ENCODE measurements at places on chromosomes 7 and 10.

GRCh38 chr7:155869784-155870076, 57.5 kb upstream of the SHH start:
- no peak for DNase-seq

DNA sequence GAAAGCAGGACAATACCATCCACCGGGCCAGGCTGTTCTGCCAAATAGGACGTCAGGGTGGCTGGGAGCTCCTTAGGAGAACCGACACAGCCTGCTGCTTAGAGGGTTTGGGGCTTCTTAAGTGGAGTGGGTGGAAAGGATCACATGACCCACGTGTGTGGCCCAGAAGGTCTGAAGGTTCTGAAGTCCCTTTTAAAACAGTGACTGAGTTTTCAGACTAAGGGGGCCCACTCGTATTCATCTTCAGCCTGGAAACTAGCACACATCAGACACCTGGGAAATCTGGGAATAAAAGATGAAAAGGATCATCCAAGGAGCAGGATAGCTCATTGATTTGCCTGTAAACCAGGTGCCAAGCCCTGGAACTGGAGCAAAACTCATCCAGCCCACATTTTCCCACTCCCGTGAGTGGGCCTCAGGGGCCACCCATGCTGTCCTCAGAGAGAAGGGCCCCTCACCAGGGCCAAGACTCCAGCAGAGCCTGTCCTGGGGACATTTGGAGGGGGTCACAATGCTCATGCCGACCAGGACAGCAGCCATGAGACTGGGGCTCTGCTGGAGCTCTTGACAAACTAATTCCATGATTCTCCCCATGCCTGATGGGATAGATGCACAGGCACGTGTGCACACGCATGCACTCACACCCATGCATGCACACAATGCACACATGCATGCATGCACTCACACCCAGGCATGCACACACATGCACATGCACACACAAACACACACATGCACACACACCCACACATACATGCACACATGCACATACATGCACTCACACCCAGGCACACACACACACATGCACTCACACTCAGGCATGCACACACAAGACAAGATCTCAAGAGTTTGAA, 168.8 kb upstream of the PPP2R2D start:
- DNase-seq: no peak

DNA sequence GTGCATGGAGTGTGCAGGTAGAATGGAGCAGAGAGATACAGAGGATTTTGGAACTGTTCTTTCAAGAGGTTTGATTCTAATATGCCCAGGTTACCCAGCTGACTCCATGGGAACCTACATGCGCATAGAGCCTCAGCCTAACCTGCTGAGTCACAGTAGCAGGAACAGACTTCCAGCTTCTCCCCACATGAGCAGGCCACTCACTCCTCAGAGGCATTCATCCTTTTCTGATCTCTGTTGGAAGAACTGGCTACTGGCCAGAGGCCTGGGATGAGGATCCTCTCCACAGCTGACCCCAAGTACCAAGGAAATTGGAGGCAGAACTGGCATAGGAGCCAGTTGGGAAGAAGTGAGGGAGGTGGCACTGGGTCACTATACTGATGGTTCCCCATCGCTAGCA, 17.9 kb upstream of the CCSER2 start:
- peak; percentile 27 for DNase-seq

GRCh38 chr10:132175907-132176581, 10.7 kb upstream of the DPYSL4 start:
- no peak for DNase-seq

GRCh38 chr7:69564454-69565417, 33.5 kb upstream of the AUTS2 start:
- no peak for DNase-seq

DNA sequence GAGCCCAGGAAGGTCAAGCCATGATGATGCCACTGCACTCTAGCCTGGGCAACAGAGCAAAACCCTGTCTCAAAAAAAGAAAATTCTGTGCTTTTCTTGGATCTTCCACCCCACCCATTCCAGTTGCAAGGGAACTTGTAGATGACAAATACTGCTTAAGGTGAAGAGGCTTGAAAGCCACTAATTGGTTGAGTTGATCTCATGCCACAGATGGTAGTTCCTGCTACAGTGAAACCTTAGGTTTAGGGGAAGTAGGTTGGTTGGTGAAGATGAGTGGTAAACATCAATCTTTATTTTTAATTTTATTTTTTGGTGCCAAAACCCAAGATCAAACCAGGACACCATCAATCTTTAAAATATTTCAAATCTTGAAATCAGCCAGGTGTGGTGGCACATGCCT, 2.9 kb upstream of the GDI2 start:
- no peak for DNase-seq

DNA sequence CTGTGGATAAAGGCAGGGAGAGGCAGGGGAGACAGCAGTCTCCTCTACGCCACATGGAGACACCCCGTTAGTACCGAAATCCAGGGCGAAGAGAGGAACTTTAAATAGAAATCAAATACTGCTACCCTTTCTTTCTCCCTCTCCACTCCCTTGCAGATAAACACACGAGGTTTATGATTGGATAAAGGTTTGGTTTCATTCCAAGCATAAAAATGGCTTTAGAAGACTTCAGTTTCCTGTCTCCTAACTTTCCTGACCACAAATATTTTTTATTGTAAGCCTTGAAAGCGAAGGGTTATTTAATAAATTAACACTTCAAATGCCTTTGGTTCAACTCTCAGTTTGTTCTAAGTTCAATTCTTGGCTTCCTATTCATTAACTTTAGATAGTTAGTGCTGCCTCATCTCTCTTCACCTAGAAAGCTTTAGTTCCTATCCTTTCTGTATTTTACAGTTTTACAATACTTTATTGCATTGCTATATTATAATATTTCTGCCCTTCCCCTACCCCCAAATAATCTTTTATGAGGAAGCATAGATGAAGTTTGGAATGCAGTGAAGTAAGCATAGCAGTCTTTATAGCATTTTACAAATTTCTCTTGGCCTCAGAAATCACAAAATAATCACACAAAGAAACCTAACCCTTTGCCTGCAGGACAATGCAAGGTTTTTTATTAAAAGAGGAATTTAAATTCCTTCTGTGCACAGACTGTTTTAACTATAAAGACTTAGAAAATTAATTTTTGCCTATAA, 31.5 kb upstream of the ARID5B start:
- no peak for DNase-seq

DNA sequence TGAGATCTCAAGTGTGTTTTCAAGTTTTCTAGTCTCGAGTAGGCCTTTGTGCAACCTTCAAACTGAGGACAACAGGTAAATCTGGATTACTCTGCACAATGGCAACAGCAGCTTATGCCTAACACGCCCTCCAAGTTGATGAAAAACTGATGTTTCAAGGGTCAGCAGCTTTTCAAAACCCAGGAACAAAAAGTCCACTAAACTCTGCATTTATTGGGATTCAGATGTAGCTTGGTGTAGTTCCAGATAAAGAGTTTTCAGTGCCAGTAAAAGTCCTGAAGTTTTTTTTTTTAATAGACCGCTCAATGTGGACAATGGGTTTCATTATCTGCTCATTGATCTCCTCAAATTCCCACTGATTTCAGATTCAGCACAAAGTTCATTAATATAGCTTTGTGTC, 259.3 kb downstream of the GLI3 start:
- no peak for DNase-seq

- DNase-seq: no peak
These were observed 61.0 kb downstream of the DIP2C start for GRCh38 chr10:628386-629045.

- DNase-seq: no peak
These were observed 17.1 kb downstream of the CHST3 start for GRCh38 chr10:71981015-71981875.

DNA sequence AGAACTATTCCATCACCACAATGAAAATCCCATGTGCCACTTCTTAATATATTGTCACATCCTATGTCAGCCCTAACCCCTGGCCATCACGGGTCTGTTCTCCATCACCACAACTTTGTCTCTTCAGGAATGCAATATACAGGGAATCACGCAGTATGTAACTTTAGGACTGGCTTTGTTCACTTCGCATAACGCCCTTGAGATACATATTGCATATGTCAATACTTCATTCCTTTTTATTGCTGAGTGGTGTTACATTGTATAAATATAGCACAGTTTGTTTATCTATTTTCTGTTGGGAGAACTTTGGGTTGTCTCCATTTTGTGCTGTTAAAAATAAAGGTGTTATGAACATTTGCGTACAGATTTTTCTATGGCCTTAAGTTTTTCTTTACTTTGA, 195.4 kb upstream of the ZMIZ1 start:
- DNase-seq: no peak

DNA sequence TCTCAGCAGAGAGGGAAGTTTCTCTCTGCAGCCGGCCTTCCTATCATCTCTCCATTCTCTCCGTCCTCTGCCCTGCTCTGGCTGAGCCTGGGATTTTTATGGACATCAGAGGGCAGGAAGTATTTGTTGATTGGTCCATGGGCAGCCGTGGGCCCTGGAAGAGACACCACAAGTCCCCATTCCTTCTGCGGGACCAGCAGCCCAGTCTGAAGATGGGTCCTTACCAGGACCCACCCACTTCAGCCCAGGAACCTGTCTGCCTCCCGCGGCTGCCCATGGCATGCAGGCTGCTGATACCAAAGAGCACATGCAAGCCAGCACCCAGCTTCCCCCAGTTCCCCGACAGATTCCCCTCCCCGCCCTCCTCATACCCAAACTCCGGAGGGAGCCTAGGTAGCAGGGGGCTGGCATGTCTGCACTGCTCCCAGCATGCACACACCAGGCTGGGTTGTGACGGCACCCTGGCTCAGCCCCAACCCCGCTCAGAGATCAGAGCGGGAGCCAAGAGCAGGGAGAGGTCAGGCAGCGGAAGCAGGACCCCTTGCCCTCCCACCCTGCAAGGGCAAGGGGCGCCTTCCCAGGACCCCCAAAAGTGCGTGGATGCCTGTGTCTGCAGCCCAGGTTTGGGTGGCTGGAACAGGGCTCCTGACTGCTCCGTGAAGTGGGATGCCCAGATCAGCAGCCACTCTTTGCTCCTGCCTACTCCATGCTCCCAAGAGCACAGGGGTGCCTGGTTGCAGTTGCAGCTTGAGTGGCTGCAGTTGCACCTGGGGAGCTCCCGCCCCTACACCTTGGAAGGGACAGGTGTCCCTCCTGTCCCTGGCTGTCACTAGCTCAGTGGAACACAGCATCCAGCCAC, 538.6 kb upstream of the POT1 start:
- DNase-seq: no peak

DNA sequence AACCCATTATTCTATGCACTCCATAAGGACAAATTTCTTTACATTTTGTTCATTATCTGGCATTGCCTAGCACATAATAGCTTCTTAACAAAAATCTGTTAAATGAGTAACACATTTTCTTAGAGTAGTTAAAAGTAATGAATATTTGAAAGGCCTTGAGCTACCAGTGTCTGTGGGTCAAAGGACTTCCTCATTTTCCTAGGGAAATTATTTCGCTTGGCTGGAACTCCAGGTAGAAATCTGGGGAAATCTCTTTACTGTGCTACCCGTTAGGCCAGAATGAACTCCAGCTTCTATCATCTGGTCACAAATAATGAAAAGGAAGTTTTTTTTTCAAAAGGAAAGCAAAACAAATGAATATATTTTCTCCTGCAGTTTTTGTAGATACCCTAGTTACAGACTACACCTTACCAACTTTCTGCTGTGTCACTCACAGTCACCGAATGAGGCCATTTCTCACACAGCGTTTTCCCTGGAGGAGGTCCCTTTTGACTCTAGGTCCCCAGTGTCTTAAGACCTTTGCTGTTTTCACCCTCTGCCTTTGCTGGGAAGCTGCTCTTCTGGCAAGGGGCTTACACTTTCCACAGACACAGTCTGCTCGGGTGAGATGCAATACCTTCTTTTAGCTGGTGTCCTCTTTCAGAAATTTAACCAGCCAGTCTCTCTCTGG, 1.6 kb downstream of the SAMD9L start:
- DNase-seq: peak; percentile 24
